ENCODE measurements at places on chromosomes 6 and 20.

DNA sequence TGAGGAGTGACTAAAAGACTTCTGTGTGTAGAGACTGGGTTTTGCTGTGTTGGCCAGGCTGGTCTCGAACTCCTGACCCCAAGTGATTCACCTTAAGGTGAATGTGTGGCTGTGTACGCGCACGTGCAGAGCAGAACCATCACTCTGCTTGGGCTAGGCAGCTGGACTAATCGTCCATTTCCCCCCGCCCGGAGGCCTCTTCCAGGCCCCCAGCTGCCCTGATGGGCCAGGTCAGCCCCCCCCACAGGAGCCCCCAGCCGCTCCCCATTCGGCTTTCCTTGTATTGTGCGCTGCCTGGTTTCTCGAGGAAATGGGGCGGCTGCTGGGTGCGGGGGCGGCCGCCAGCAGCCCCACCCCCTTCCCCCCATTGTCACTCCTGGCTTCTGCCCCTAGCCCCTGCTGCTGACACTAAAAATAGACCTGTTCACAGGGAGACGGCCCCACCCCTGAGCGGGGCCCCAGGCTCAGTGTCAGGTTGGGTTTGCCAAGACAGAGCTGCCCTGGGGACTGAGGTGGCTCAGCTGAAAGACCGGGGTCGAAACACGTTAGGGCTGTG is 24.6 kb upstream of the CSNK2A1 start:
- DNase-seq = peak; percentile 84

- no peak for DNase-seq
Observed at GRCh38 chr6:53349209-53349693, 501 bp upstream of the ELOVL5 start.

DNA sequence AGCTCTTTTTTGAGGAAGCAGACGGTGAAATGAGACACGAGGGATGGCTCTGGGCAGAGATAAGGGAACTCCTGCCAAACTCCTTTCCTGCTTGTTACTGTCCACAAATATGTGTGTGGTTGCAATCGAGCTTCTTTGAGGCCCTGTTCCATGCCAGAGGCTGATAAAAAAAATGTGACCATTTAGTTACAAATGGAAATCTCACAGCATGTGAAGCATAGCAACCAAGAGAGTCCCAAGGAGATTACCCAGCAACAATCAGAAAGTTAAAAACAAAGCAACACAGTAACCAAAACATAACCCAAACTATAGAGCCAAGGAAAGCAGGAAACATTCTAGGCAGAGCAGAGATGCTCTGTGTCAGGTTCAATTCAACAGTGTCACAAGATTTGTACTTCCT is 35.4 kb upstream of the HMGN3 start:
- DNase-seq = no peak

GRCh38 chr6:69985180-69985579 is 118.8 kb downstream of the COL19A1 start:
- no peak for DNase-seq

DNA sequence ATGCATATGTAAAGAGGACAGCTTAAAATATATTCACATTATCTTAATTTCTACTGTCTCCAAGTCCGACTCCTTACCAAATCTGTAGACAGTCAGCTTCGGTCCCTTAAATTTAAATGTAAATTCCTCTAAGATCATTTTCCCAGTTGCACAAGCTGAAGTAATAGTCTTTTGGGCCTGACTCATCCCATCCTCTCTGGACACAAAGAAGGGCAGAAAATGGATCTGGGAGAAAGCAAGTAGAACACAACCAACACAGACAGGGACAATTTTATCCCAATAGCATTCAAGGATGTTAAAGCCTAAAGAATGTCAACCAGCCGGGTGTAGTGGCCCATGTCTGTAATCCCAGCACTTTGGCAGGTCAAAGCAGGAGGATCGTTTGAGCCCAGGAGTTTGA is 228.3 kb downstream of the ARHGAP18 start:
- no peak for DNase-seq

DNA sequence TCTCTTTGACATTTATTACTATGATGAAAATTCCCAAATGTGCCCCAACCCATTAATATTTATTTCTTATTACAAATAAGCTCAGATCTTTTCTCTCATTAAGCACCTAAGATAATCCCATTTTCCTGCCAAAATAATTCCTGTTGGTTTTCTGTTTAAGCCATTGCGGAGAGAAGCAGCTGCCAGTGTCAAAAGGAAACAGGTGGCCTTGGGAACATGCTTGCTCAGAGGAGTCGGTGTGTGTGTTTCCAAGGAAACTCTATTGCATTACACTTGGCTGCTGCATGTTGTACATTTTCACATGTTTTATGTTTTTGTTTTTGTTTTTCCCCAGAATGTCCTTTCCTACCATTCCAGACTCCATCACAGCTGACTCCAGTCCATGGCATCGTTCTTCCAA is 56.4 kb downstream of the CD24 start:
- DNase-seq = no peak

GRCh38 chr6:89984926-89985750 is 90.9 kb downstream of the GJA10 start:
- peak; percentile 89 for DNase-seq

GRCh38 chr6:27250277-27251111 is 3.0 kb downstream of the PRSS16 start:
- no peak for DNase-seq

GRCh38 chr6:140979642-140980091 is 1153.1 kb upstream of the GJE1 start:
- no peak for DNase-seq

DNA sequence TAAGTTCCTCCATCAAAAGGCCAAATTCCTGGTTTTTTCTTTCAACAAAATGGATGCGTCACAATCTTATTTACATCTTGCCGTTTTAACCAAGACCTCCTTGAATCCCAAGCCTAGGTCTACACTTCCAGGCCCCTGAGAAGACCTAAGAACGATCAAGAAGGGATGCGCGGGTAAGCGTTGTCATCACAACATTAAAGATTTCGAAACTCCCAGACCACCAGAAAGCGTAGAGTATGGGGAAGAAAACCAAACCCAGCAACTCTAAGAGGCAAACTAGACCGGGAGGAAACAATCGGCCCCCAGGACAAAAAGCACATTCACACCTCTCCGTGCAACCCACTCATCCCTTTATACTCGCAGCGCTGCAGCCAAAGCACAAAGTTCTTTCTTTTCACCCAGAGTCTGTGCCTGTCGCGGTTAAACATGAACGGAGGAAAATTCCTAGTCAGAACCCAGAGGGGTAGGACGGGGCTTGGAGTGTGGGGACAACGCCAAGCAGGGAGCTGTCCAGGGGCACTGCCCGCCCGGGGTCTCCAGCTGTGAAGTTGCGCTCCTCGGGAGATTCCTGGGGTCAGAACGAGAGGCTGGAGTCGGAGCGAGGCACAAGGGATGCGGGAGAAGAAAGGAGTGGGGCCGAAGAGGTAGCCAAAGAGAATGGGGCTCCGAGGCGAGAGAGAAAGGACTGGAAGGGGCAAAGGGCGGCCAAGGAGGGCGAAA is 725 bp downstream of the OSER1 start:
- no peak for DNase-seq

DNA sequence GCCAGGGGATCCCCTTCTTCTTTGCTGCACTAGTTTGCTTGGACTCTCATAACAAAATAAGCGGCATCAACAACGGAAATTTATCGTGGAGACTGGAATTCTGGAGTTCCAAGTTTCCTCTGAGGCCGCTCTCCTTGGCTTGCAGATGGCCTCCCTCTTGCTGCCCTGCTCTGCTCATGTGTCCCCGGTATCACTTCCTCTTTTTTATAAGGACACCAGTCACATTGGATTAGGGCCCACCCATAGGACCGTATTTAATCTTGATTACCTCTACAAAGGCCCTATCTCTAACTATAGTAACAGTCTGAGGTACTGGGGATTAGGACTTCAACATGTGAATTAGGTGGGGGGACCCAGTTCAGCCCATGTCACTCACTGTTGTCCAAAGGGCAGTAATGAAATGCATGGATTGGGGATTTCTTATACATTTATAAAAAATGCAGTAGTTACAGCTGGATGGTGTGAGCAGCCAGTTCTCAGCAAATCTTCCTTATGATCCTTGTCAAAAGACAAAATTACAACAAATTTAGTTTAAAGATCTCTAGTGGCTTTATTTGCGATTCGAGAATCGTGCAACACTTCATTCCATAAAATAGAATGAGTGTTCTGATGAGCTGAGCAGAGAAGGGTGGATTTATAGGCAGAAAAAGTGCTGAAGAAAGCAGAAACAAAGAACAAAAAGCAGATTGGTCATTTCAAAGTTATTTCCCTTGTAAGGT is 59.3 kb upstream of the AKAP12 start:
- no peak for DNase-seq

DNA sequence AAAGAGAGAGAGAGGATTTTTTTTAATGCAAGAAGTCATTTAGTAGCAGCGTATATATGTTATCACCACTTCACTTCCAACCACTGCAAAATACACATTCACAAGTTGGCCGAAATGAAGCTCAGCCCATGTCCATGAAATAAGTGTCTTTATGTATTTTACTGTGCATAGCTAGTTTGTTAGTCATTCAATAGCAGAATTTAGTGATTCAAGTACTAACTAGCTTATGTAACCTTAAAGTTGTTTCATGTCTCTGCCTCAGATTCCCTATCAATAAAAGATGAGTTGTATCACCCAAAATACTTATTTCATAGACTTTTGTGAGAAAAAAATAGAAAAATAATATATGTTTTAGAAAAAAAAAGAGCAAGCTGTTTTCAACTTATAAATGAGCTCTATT is 153.7 kb upstream of the PRDM1 start:
- DNase-seq = no peak

GRCh38 chr20:12047838-12048432 is 130.2 kb downstream of the BTBD3 start:
- no peak for DNase-seq

- no peak for DNase-seq
Observed at GRCh38 chr20:54407459-54407858, 67.9 kb upstream of the DOK5 start.

DNA sequence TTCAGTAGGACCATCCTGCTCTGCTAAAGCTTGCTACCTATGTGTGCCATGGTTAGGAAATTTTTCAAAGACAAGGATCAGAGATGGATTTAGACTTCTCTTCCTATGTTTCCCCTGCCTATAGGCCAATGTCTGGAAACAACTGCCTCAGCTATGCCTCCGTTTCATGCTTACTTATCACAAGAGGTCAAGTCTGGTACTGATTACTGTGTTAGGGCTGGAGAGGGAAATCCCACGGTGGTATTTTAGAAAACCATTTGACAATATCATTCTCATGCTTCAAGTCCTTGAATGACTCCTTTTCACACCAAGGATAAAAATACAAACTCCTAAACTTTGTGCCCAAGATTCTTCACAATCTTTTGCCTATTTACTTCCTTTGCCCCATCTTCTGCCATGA is 484.3 kb downstream of the DHX35 start:
- no peak for DNase-seq

GRCh38 chr6:129253242-129253641 is 370.3 kb downstream of the LAMA2 start:
- DNase-seq = no peak

GRCh38 chr6:144127097-144127496 is 23.2 kb upstream of the STX11 start:
- DNase-seq = no peak

- DNase-seq = peak; percentile 54
Observed at GRCh38 chr20:16821211-16822089, 73.3 kb downstream of the OTOR start.

DNA sequence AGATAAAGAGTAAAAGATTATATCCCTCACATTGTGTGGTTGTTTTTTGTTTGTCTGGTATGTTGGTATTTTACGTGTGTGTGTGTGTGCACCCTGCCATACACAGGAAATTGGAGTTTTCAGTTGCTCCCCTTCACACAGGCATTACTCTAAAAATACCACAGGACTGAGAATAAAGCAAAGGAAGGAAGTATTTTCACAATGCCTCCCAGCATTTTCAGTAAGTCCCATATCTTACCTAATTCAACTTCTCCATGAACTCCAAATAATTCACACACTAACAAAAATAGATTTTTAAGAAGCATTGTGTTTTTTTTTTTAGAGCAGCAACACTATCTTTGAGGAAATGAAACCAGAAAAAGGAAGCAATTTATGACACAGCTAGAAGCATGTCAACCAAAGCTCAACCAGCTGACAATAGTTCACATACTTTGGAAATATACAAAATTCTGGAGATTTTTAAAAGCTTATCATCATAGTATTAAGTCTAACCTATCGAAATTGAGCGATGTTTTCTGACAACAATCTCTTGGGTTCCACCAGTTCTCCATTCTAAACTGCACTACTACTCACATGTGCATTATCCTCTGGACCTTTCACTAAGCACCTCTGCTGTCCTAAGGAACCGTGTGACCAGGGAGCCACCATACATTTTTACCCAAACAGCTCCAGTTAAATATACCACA is 2.1 kb downstream of the UBE2J1 start:
- DNase-seq = no peak

- no peak for DNase-seq
Observed at GRCh38 chr6:3751077-3751729, at the start of gene PXDC1. PXDC1 (minus strand) TSS chr6:3751713; CDS start chr6:3751531, 182 bp downstream.

DNA sequence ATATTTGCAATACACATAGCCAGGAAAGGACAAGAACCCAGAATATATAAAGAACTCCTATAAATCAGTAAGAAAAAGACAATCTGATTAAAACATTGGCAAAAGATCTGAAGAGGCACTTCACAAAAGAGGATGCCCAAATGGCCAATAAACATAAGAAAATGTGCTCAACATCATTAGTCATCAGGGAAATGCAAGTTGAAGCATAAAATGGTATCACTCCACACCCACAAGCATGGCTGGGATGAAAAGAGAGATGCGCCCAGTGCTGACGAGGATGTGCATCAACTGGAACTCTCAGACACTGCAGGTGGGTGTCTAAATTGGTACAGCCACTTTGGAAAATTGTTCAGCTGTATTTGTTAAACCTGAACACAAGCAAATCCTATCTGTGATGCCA is 42.4 kb upstream of the MLN start:
- DNase-seq = no peak

- DNase-seq = peak; percentile 83
Observed at GRCh38 chr6:108557494-108558371, 3.0 kb upstream of the FOXO3 start.

- no peak for DNase-seq
Observed at GRCh38 chr6:2102966-2103365, 142.4 kb downstream of the GMDS start.

- no peak for DNase-seq
Observed at GRCh38 chr6:64874776-64875175, 832.2 kb downstream of the EYS start.

DNA sequence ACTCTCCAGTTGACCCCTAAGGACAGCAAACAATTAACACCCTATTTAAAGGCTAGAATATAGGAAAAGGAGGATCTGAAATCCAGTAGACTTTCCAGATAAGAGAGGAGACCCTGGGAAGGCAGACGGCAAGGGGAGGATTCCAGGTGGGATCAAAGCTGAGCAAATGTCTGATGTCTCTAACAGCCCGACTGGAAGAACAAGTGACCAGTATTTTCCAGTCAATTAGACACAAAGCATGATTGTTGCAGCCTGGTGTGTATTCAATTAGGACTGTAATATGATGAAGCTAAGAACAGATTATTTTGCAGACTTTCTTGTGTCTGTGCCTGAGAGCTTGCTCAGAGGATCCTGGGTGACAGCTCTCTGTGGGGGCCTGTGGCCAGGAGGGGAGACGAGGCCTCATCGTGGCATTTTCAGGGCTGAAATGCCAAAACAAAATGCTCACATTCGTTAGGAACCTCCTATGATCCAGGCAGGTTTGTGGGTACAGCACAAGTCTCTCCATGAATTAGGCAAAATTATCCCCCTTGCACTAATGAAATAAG is 471.8 kb upstream of the AGPAT4 start:
- no peak for DNase-seq

GRCh38 chr6:80454197-80454596 is 347.7 kb downstream of the BCKDHB start:
- no peak for DNase-seq

- DNase-seq = no peak
Observed at GRCh38 chr6:166344240-166344639, 1.9 kb upstream of the SFT2D1 start.

Measured in heart left ventricle (tissue), 16 donors.